ENCODE measurements at places on chromosomes 1 and 21. TPM values are rescaled to one million over a fixed set of nuclear protein-coding genes. Genes with fewer than 3 reads are reported as not detected.

Gene CD5L
- 0.49 TPM for total RNA-seq

Gene PPIE
- 25.3 TPM for total RNA-seq

Gene HIPK1
- 34.4 TPM for total RNA-seq

Gene NOS1AP
- total RNA-seq, result 9.3 TPM

Gene TBX15
- total RNA-seq, result 0.98 TPM

Gene TUT4
- 95.1 TPM for total RNA-seq

Gene PUSL1
- total RNA-seq, result 8.6 TPM

Gene LCA5L
- 0.49 TPM for total RNA-seq

Gene RO60
- total RNA-seq, result 215 TPM

Gene APOBEC4
- not detected for total RNA-seq

Gene KCNT2
- 26.6 TPM for total RNA-seq

Gene EVA1B
- total RNA-seq, result 3.7 TPM

Gene CFHR2
- total RNA-seq, result not detected

Gene NBPF20
- 4.7 TPM for total RNA-seq

Gene USH2A
- total RNA-seq, result under 0.01 TPM

Gene MED8
- total RNA-seq, result 13.0 TPM

Gene SSU72
- 37.6 TPM for total RNA-seq

Gene MTARC1
- 13.5 TPM for total RNA-seq

Gene SLAMF8
- total RNA-seq, result not detected

Gene DISC1
- total RNA-seq, result 4.4 TPM

Gene ENAH
- 64.4 TPM for total RNA-seq

Gene PRRC2C
- 43.8 TPM for total RNA-seq

Gene HES2
- total RNA-seq, result not detected

Gene ATP6V1G3
- total RNA-seq, result not detected

Gene TFB2M
- total RNA-seq, result 13.8 TPM

Gene DDAH1
- 59.5 TPM for total RNA-seq

Gene VHLL
- 0.25 TPM for total RNA-seq

Gene KMO
- total RNA-seq, result 0.25 TPM

Gene NBPF8
- 6.9 TPM for total RNA-seq

Gene MROH9
- not detected for total RNA-seq

Gene KRTAP10-12
- total RNA-seq, result not detected

Gene GJA8
- total RNA-seq, result not detected

Gene TSPAN1
- total RNA-seq, result 0.74 TPM

Gene AQP10
- not detected for total RNA-seq

Gene TMPRSS2
- total RNA-seq, result not detected

Gene LRRC71
- total RNA-seq, result 0.25 TPM

Gene RPTN
- total RNA-seq, result not detected

All from temporal lobe (tissue), 4 donors.